ENCODE measurements at places on chromosomes 3 and 15. TPM values are rescaled to one million over a fixed set of nuclear protein-coding genes. Genes with fewer than 3 reads are reported as not detected.

DNA sequence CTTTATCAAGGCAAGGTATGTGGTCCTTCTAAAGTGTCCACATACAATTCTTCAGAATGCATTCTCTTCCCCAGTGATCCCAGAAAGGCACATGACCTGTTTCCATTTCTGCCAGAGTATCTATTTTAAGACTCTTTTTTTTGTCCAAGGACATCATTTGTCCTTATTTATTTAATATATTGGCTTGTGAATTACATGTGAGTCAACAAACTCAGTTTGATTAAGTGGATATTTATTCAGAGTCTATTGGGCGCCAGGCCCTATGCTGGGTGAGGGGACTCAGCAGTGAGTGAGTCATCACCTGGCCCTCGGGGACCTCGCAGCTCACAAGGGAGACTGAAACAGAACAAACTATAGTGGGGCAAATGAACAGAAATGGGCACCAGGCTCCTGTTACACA is 136.8 kb downstream of the SNRK start:
- no peak for DNase-seq

- DNase-seq, result no peak
These were observed 120.9 kb downstream of the ITPR1 start for GRCh38 chr3:4614070-4614469.

- DNase-seq, result no peak
These were observed 108.0 kb downstream of the CMSS1 start for GRCh38 chr3:99925584-99926230.

Gene UROC1
- total RNA-seq, result not detected

DNA sequence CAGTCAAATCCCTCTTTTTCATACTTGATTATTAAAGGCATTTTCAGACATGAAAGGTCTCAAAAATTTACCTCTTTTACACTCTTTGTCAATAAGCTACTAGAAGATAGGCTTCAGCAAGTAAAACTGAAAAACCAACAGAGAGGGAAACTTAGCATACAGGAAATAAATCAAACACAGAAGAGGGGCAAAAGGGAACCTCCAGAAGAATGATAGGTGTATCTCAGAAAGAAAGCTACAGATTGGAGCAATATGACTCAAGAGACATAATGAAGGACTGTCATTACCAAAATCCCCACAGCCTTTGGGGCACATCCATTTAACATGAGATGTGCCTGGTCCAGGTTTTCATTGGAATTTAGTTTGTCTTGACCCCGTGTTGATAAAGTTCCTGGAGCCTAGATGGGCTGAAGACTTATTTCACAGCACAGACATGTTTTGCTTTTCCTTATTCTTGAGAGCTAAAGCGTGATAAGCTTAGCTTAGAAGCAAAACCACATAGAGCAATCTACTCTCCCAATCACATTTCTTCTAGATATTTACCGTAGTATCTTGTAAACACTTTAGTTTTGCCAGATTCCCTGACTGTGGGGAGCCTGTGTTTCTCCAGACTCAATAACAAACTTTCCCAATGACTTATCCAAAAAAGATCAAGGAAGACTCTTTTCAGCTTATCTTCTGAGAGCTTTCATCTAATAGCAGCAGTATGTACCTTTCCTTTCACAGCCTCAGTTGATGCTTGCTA is 11.7 kb downstream of the LRRFIP2 start:
- no peak for DNase-seq
